B cell (primary cell): ENCODE measurements at places on chromosomes 2 and 18.

DNA sequence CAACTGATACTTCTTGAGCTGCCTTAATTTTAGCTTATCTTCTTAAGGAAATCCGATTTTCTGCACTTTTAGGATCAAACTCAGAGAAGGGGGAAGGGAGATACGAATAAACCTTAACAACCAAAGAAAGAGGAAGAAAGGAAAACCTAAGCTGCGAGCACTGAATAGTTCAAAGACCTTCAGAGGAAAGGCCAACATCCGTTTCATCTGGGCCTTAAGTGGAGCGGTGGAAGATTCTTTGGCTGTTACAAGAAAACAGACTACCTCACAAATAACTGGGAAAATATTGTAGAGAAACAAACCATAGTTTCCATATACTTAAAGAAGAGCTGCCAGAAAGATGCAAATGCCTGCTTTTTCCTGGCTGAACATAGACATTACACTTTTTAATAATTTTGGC lies 43.6 kb downstream of the VIT start:
- no peak for DNase-seq

GRCh38 chr2:205401511-205401910 lies 280.8 kb upstream of the NRP2 start:
- no peak for DNase-seq

DNA sequence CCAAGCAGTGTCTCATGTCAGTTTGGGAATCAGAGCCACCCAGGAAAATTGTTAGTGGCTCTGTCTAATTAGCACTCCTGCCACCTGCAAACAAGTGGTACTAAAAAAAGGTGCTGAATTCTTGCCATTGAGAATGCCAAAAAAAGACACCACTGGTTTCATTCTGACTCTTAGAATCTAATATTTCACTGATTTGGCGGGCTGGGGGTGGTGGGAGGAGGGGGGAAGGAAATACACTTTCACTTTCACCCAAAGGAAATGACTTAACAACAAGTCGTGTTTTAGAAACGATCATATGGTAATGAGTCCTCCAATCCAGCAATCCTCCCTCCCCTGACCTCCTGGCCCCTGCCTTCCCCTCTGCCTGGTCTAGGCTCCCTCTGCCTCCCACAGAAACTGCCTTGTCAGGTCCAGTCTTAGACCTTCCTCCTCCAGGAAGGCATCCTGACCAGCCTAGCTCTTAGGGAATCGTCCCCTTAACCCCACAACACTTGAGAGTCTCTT lies 4.4 kb upstream of the KLHL29 start:
- peak; percentile 65 for DNase-seq

GRCh38 chr2:11073251-11073650 lies 82.0 kb upstream of the SLC66A3 start:
- no peak for DNase-seq

DNA sequence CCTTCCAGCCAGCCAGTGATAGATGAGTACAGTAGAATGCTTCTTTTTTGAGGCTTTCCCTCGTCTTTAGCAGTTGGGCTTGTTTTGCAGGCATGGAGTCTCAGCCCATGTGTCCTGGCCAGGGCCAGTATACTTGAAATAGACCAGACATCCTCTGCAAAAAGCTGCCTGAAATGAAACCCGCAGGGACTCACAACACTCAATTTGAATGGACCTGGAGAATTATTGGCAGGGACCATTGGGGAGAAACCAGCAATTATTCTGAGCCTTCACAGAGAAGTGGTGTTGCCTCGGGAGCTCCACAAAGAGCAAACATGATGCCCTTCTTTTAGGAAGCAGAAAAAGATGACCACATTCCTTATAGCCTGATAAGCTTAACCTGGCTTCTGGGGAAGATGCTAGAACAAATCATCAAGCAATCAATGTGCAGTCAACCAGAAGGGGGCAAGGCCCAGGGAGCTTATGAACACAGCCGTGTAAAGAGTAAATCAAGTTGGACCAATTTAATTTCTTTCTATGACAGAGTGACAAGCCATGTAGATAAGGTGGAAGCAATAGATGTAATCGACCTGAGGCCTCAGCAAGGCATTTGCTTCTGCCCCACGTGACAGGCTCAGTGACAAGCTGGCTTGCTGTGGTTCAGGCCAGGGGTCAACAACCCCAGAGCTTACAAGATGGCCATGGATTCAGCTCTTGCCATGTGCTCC lies 42.1 kb downstream of the BOD1L2 start:
- no peak for DNase-seq

- peak; percentile 40 for DNase-seq
Observed at GRCh38 chr18:77133835-77134496, 1.4 kb upstream of the MBP start.

DNA sequence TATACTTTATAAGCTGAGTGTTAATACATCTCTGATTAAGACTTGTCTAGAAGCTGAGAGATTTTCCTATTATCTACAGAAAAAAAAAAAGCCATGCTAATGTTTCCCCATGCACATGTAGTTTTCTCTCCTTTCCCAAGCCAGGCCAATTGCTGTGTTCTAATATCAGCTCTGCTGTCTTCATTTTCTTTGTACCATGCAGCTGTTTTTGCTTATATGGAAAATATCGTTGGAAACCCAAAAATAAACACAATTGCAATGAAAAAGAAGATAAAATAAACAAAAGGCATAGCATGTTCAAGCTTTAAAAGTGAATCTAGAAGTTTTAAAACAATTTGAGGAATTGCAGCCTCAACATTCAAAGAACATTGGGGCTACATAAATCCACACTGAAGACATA lies 817.4 kb upstream of the ACVR2A start:
- no peak for DNase-seq

DNA sequence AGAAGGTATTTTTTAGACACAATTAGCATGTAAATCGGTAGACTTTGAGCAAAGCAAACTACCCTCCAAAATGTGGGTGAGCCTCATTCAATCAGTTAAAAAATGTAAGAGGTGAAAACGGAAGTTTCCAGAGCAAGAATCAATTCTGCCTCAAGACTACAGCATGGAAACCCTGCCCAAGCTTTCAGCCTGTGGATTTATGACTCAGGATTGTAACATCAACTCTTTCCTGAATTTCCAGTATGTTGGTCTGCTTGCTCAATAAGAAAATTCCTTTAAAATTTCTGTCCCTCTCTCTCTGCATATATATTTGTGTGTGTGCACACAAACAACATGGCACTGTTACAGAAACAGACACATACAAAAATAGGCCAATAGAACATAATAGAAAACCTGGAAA lies 228.6 kb upstream of the DOK6 start:
- DNase-seq, result no peak

GRCh38 chr2:191059308-191059707 lies 45.3 kb upstream of the STAT1 start:
- no peak for DNase-seq

GRCh38 chr2:197969391-197969893 lies 165.0 kb downstream of the PLCL1 start:
- DNase-seq, result no peak

DNA sequence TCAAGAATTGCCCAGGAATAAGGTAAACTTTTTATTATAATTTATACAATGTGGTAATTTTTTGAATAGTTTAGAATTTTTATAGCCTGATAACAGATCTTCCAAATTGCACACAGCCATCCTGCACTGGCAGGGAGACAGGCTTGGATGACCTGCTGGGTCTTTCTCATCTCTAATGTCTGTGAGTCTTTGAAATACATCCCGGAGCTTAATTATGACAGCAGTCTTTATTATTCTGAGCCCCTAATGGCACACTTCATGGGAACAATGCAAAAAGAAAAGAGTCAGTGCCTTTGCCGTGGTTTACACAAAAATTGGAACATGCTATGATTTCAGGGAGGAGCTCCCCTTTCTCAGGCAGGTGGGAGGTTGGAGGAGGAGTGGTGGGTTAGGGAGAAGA lies 71.0 kb downstream of the TMEM182 start:
- DNase-seq, result no peak

- no peak for DNase-seq
Observed at GRCh38 chr18:574149-574860, 5.9 kb upstream of the CETN1 start.

- DNase-seq, result no peak
Observed at GRCh38 chr2:241344925-241345651, 11.0 kb upstream of the FARP2 start.

DNA sequence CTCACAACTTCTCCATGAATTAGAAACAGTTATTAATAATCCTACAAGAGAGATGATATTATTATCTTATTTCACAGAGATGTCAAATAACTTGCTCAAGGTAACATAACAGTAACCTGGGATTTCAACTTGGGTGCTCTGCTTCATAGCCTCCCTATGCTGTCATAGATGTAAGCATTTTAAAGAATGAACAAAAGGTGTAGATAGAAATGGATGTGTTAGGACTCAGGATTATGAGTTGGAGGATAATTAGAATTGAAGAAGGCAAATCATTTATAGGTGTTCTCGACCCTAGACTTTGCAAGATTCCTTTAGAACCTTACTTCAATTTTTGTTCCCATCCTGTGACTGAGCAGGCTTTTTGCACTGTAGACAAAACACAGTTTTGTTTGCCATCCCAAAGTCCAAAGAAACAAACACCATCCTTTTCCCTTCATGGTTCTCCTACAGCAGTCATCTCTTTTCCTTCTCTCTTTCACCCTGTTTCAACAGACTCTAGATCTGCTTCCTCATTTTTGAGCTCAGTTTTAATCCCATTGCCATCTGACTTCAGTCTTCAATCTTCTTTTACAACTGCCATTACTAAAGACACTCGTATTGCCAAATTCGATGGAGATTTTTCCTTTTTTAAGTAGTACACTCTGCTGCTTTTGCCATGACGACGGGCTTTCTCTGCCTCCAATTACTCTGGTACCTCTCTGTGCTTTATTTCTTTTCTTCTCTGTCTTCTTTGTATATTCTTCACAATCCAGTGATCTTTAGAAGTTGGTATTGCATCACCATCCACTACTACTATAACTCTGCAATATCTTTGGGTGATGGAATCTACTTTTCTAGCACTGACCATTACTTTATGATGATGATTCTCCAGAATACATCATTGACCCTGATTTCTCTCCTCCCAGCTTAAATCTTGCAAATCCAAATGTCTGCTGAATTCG lies 4.5 kb downstream of the HNMT start:
- no peak for DNase-seq

DNA sequence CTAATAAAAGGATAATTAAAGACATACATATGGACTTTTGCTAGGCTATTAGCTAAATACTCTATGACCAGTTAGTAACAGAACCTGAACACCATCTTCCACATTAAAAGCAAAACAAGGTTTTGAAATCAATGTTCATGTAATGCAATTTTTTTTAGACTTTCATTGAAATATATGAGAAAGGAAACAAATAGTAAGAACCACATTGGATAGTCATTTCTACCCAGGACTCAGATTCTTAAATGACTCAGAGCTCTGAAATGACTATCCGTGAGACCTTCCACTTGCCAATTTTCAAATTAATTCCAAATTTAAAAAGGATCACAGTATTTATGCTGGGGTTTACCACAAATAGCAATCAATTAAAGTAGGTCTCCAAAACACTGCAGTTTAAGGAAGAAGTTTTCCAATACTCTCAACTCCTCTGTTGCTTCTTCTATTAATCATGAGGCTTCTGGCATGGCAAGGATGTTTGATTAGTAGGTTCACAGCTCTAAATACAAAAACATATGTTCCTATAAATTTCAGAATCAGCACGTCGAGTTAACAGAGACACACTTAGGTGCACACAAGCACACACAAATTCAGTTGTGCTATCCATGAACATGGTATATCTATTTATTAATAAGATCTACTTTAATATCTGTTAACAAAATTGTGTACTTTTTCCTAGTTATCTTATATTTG lies 841.0 kb downstream of the RNF144A start:
- no peak for DNase-seq

DNA sequence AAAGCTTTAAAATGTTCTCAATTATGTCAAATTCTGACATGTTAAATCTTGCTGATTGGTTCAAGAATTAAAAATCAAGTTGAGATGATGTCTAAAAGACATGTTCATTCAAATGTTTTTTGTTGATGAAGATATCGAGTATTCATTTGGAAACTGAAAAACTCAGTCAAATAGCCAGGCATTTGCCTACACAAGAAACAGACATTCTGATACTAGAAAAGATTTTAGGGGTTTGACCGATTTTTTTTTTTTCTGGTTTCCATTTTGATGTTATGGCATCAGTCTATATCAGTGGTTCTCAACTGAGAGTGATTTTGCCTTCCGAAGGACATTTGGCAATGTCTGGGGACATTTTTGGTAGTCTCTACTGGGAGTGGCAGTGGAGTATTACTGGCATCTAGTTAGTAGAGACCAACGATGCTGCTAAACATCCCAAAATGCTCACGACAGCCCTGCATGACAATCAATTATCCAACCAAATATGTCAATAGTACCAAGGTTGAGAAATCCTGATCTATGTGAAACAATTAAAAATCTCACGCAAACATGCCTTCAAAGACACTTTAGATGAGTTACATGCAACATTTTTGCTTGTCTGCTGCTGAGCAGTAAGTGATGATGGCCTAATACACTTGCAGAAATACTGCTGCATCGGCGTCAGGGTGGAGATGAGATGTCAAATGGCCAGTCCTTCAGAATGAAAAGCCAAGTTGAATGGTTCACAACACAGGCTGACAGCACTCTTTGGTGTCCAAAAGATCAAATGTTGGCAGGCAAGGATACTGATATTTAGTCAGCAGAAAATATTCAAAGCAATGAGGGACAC lies 12.5 kb downstream of the RASGRP3 start:
- DNase-seq, result no peak

GRCh38 chr2:102262216-102263129 lies 48.9 kb upstream of the IL1RL1 start:
- DNase-seq, result no peak

GRCh38 chr2:43944915-43945314 lies 50.9 kb downstream of the LRPPRC start:
- no peak for DNase-seq

GRCh38 chr2:144467502-144468137 lies 52.3 kb downstream of the ZEB2 start:
- no peak for DNase-seq

GRCh38 chr2:172968061-172968469 lies 107.6 kb upstream of the MAP3K20 start:
- no peak for DNase-seq
